ENCODE measurements at places on chromosomes 1 and 21. TPM values are rescaled to one million over a fixed set of nuclear protein-coding genes. Genes with fewer than 3 reads are reported as not detected.
A peak's percentile ranks its signal among the peaks of the same experiment; 100 is the strongest.

- no peaks in the 10 kb centered on the region for H3K27me3 ChIP-seq
- no peak for DNase-seq
- peaks cover 20% of the 10 kb centered on the region for H3K36me3 ChIP-seq
- H3K27ac ChIP-seq = no peak overlapping the region
Measured at GRCh38 chr1:44802306-44803061, 2.3 kb downstream of the PLK3 start.

SYTL1 gene
- 273 TPM for total RNA-seq

AGT gene
- total RNA-seq = not detected

GRCh38 chr1:92853299-92853698 is 21.5 kb downstream of the RPL5 start:
- no peak overlapping the region for H3K27ac ChIP-seq
- no peak for DNase-seq
- H3K4me1 ChIP-seq = no peaks in the 10 kb centered on the region

DNA sequence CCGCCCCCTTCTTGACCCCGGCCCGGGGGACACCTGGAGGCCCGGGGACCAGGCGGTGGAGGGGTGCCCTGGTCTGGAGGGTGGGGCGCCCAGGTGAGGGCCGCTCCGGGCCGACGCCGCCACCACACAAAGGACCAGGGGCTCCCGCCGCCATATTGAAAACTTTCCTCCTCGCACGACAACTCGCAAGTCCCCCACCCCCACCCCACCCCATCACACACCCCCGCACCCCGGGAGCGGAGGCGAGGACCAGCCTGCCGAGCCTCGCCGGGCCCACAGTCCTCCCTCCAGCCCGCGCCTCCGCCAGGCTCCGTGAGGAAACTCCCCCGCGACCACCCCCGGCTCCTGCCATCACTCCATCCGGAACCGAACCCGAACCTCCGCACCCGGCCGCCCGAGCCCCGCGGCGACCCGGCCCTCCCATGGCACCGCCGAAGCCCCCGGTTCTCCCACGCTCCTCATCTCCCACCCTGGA is 733 bp downstream of the KDM5B start:
- no peaks in the 10 kb centered on the region for H3K36me3 ChIP-seq
- H3K4me3 ChIP-seq = peak overlapping the region; percentile 61
- peaks cover 22% of the 10 kb centered on the region for H3K4me1 ChIP-seq
- DNase-seq = peak; percentile 69

DNA sequence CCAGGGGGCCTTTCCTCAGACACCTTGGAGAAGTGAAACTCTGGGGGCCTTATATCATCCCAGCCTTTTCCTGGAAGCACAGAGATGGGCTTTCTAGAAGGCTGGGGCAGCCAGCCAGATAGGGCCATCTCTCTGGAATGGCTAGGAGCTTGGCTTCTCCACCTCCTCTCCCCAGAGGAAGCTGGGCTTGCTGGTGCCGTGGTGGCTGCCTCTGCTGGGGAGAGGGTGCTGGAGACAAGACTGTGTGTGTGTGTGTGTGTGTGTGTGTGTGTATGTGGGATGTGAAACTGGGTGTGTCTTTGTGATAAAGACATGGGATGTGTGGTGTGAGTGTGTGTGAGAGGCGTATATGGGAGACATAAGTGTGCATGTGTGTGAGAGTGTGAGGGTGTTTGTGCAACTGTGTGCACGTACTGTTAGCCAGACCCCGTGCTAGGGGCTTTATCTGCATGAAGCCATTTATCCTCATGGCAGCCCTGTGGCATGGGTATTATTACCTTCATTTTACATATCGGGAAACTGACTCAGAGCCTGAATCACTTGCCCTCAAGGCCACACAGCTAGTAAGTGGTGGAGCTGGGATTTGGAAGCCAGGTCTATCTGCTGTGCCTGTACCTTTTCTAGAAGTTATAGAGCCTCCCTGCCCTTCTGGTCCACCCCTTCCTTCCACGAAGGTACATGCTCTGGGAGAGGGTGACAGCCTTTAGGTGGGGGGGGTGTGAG is 44.2 kb downstream of the PTPRU start:
- peaks cover 6% of the 10 kb centered on the region for H3K4me1 ChIP-seq
- H3K4me3 ChIP-seq = no peak overlapping the region
- DNase-seq = no peak

DNA sequence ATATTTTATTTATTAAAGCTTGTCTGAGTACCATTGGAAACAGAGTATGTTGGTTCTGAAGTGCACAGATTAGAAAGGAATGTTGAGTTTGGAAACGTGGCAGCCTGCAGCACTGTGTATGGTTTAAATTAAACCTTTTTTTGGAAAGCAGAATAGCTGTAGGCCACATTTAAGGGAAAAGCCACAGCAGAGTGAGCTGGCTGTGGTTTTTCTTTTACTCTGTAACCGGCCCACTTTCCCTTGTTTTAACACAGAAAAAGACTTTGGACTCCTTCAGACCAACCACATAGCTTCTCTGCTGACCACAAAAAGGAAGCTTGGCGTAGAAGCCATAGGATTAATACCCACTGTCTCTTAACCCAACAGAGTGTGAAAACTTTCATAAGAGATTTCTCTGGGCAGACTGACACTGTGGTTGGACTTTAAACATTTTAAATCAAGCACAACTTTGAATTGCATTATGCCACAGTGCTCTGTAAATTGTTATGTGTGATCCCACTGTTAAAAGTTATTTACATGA is 75.2 kb downstream of the NFIA start:
- no peak overlapping the region for H3K4me3 ChIP-seq
- H3K4me1 ChIP-seq = no peaks in the 10 kb centered on the region
- H3K36me3 ChIP-seq = no peaks in the 10 kb centered on the region
- DNase-seq = no peak
- H3K27me3 ChIP-seq = no peaks in the 10 kb centered on the region
- no peak overlapping the region for H3K27ac ChIP-seq

GRCh38 chr1:236167578-236167977 is 25.2 kb downstream of the GPR137B start:
- H3K4me3 ChIP-seq = no peak overlapping the region
- no peaks in the 10 kb centered on the region for H3K27me3 ChIP-seq
- DNase-seq = no peak
- H3K27ac ChIP-seq = no peak overlapping the region
- H3K36me3 ChIP-seq = no peaks in the 10 kb centered on the region
